Heart left ventricle (tissue), 16 donors: ENCODE measurements at places on chromosomes 3 and 15. TPM values are rescaled to one million over a fixed set of nuclear protein-coding genes. Genes with fewer than 3 reads are reported as not detected.
A peak's percentile ranks its signal among the peaks of the same experiment; 100 is the strongest.

- no peak for DNase-seq
- no peaks in the 10 kb centered on the region for H3K27me3 ChIP-seq
- H3K36me3 ChIP-seq = peaks cover 3% of the 10 kb centered on the region
- no peak overlapping the region for H3K27ac ChIP-seq
Observed at GRCh38 chr3:150611666-150612065, 8.5 kb downstream of the SELENOT start.

GREM1 gene
- not detected for total RNA-seq

- H3K4me1 ChIP-seq = peaks cover 15% of the 10 kb centered on the region
- DNase-seq = peak; percentile 86
- no peaks in the 10 kb centered on the region for H3K36me3 ChIP-seq
- peak within 1 kb of the TSS; percentile 70 for H3K4me3 ChIP-seq
- no peaks in the 10 kb centered on the region for H3K27me3 ChIP-seq
Observed at GRCh38 chr3:71583566-71584393, at the start of gene FOXP1. FOXP1 (minus strand) TSS chr3:71583728; CDS start chr3:71198381, 385,347 bp downstream.

GRCh38 chr15:60936186-60936585, 292.9 kb downstream of the RORA start:
- H3K4me1 ChIP-seq = no peaks in the 10 kb centered on the region
- DNase-seq = no peak
- no peaks in the 10 kb centered on the region for H3K27me3 ChIP-seq
- H3K36me3 ChIP-seq = no peaks in the 10 kb centered on the region

GRCh38 chr3:99319961-99320360, 318.4 kb upstream of the COL8A1 start:
- no peaks in the 10 kb centered on the region for H3K27me3 ChIP-seq
- H3K36me3 ChIP-seq = no peaks in the 10 kb centered on the region
- H3K4me3 ChIP-seq = no peak overlapping the region
- no peak overlapping the region for H3K27ac ChIP-seq
- no peak for DNase-seq

DNA sequence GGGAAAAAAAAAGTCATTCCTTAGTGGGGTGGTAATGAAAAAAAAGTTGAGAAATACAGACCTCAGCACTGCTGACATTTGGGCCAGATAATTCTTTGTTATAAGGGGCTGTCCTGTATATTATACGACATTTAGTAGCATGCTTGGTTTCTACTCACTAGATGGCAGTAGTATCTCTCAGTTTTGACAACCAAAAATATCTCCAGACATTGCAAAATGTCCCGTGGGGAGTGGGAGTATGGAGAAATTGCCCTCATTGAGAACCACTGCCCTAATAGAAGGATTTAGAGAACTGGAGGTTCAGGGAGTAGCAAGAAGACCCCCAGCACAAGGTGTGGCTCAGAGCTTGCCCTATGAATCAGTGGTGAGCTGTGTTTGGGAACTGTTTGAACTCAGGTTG, 28.6 kb upstream of the TEX264 start:
- H3K4me1 ChIP-seq = no peaks in the 10 kb centered on the region
- DNase-seq = no peak
- no peak overlapping the region for H3K27ac ChIP-seq

DNA sequence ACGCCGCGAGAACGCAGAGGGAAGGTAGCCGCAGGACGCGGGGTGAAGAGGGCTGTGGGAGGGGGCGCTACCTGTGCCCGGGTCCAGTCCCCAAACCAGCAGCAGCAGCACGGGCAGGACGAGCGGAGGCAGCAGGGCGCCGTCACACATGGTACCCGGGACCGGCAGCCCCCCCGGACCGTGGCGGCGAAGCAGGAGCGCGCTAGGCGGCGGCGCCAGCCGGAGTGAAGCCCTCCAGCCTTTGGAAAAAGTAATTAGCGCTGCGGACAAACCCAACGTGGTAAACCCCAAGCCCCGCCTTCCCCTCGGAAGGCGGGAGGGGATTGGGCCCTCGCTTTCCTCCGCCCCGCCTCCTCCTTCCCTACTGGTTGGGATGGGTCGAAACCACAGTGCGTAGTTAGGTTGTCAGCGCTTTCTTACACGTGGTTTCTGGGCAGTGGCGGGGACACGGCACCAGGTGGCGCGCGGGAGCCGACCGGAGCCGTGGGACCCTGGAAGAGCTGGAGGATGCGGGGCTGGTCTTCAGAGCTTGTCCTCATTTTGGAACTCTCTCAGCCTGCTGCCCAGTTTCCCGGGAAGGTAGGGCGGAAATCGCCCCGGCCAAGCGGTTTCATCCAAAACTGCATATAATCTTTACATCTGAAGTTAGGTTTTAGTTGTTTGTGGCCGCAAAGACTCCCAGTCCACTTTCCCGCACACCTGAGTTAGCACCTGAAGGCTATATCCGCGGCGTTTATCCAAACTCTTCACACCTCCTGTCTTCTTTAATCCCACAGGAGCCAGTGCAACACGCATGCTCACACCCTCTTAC, at the start of gene ADAMTS17:
ADAMTS17 (minus strand) TSS at position 226 of the 811 bp plus-strand sequence; CDS start at position 150, 76 bp downstream.
- no peaks in the 10 kb centered on the region for H3K36me3 ChIP-seq
- peaks cover 5% of the 10 kb centered on the region for H3K4me1 ChIP-seq
- H3K4me3 ChIP-seq = peak within 1 kb of the TSS; percentile 68
- peaks cover 12% of the 10 kb centered on the region for H3K27me3 ChIP-seq
- DNase-seq = peak; percentile 95

ITIH3 gene
- 1.6 TPM for total RNA-seq

PATL2 gene
- not detected for total RNA-seq

GRCh38 chr3:179332240-179332639, 9.4 kb downstream of the ZNF639 start:
- H3K27me3 ChIP-seq = no peaks in the 10 kb centered on the region
- H3K36me3 ChIP-seq = peaks cover 48% of the 10 kb centered on the region
- no peaks in the 10 kb centered on the region for H3K4me1 ChIP-seq
- H3K4me3 ChIP-seq = no peak overlapping the region
- no peak overlapping the region for H3K27ac ChIP-seq

- H3K27me3 ChIP-seq = no peaks in the 10 kb centered on the region
- H3K4me3 ChIP-seq = no peak overlapping the region
- DNase-seq = no peak
- H3K27ac ChIP-seq = no peak overlapping the region
Observed at GRCh38 chr15:94701281-94701985, 470.1 kb downstream of the MCTP2 start.

CGGBP1 gene
- total RNA-seq = 50.3 TPM

DNA sequence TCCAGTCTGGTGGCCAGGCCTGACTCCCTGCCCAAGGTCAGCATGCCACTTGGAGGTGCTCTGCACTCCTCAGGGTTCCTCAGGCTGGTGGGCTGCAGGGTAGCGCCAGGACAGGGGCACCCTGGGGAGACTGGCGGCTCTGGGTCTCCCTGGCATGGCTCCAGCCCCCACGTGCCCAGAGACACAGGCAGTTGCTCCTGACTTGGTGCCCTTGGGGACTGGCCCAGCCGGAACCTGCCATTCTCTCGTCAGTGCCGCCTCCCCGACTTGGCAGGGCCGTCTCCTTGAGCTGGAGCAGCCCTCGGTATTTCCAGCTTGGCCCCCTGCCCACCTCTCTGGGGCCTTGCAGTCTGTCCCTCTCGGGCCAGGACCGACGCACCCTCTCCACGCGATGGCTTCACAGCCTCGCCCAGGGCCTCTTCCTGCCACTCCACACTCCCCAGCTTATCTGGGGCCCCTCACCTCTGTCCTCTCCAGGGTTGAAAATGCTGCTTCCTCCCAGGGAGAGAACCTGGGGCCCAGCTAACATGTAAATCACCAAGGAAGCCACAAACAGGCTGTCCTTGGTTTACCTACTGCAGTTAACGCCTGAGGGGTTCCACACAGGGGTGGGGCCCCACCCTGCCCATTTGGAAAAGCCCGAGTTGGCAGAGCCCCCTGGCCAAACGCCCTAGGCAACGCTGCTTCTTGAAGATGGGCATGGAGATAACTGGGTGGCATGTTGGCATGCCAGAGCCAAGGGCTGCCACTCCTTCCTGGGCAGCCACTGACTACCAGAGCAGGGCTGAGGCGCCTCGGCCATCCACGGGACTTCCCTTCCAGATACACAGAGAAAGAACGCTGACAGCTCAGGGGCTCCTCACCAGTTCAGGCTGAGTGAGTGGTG, 61.4 kb downstream of the SMAD6 start:
- H3K4me3 ChIP-seq = no peak overlapping the region
- H3K36me3 ChIP-seq = no peaks in the 10 kb centered on the region
- H3K27ac ChIP-seq = peak overlapping the region; percentile 82
- H3K4me1 ChIP-seq = peaks cover 88% of the 10 kb centered on the region
- no peaks in the 10 kb centered on the region for H3K27me3 ChIP-seq
- DNase-seq = peak; percentile 91
